ENCODE measurements at places on chromosomes 6 and 20. TPM values are rescaled to one million over a fixed set of nuclear protein-coding genes. Genes with fewer than 3 reads are reported as not detected.

DNA sequence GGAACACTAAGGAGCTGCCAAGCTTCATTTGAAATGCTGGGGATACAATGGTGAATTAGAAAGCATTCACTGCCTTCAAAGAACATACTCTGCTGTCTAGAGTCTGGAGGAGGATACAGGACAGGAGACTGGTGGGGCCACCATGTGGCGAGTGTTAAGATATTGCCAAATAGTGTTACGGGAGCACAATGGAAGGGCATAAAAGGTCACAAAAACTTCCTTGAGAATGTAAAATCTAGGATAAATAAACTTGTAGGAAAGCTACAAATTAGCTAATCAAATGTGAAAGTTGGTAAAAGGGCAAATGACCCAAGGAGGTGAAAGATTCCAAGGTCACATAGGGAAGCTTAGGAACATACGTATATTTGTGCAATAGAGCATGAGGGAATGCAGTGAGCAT lies 271.7 kb downstream of the RFPL4B start:
- no peak overlapping the region for H3K27ac ChIP-seq
- H3K36me3 ChIP-seq: no peaks in the 10 kb centered on the region

DNA sequence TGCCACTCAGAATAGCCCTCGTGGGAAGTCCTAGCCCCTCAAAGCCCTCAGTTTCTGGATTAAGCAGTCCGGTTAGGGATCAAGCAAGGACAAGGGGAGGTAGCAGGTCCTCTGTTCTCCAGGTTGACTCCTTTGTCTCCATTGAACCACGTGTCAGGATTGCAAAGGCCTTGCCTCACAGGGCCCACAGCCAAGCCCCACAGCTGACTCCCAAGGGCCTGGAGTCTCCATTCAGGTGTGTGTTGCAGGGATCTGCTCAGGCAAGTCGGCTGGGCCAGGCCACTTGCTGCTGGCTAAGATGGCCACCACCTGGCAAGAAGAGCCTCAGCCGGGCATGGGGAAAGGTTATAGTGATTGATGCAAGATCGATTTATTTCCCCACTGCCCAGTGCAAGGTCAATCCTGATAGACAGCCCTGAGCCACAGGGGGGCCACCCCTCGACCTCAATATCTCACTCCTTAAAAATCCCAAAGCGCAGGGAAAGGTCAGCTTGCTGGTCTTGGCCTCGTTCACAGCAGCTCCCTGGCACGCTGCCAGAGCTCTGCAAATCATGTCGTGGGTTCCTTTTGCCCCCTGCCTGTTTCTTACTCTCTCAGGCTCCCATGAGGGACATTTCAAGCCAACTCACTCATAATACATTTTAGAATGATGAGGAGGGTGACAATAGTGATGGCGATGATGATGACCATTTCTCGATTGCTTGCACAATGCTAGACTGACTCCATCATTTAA lies 75.9 kb downstream of the EDN3 start:
- no peaks in the 10 kb centered on the region for H3K4me1 ChIP-seq
- H3K27ac ChIP-seq: no peak overlapping the region
- DNase-seq: no peak
- H3K36me3 ChIP-seq: no peaks in the 10 kb centered on the region
- peaks cover 26% of the 10 kb centered on the region for H3K27me3 ChIP-seq

- no peaks in the 10 kb centered on the region for H3K27me3 ChIP-seq
- H3K4me1 ChIP-seq: no peaks in the 10 kb centered on the region
- H3K36me3 ChIP-seq: no peaks in the 10 kb centered on the region
- DNase-seq: no peak
- H3K4me3 ChIP-seq: no peak overlapping the region
- no peak overlapping the region for H3K27ac ChIP-seq
These were observed 216.7 kb upstream of the SLC35B3 start for GRCh38 chr6:8651998-8652397.

DNA sequence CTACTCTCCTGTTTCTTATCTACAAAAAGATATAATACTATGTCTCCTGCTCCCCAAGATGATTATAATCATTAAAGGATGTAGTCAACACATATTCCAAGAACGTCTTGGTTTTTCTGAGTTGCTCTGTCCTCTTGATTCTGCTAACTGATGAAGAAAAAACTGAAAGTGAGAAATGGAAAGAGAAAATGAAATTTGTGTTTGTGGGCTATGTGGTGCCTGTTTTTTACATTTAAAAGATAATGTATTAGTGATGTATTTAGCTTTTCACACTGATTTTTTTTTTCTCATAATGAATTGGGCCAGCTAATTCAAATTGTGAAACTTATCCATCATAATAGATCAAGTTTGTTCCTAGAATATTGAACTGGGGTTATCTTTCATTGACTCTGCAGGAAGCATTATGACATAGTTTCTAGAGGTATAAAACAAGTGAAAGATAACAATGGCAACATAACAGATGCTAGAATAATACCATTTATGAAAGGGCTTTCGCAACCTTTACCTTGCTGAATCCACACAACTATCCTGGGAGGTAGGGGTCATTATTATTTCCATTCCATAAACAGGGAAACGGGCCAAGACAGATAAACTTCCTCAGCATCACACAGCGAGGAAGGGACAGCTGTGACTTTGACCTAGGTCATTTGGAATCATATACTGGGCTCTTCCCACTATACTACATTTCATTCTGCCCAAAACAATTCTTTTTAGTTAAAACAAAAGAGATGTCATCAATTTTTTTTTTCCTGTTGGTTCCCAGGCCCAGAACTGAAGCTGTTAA lies 336.7 kb downstream of the GJA1 start:
- no peaks in the 10 kb centered on the region for H3K36me3 ChIP-seq
- H3K4me1 ChIP-seq: no peaks in the 10 kb centered on the region
- H3K4me3 ChIP-seq: no peak overlapping the region
- no peak for DNase-seq
- H3K27ac ChIP-seq: no peak overlapping the region

DNA sequence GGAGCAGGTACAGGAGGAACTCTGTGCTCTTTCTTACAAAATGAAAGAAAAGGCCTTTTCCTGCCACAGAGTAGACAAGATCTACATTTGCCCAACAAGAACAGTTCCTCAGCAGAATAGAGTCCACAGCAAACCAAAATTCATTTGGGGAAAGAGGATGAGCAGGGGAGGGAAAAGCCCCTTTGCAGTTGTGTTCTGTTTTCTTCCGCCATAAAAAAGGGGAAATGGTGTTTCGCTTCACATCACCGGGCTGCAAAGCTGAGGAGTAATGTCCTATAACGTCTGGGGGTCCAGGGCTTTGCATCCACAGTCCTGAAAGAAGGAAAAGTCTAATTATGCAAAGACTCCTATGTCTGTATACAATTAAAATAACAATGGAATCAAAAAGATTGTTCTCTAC lies at the start of gene GPR31:
Gene GPR31, minus strand, starts transcription at position 118 of the 400 bp plus-strand sequence. CDS start 149 bp downstream, outside the sequence.
- H3K4me1 ChIP-seq: no peaks in the 10 kb centered on the region
- H3K27ac ChIP-seq: no peak within 1 kb of the TSS
- H3K36me3 ChIP-seq: no peaks in the 10 kb centered on the region
- H3K4me3 ChIP-seq: no peak within 1 kb of the TSS
- DNase-seq: no peak

- H3K36me3 ChIP-seq: peaks cover 92% of the 10 kb centered on the region
- no peak overlapping the region for H3K27ac ChIP-seq
- H3K4me1 ChIP-seq: peaks cover under 1% of the 10 kb centered on the region
These were observed 76.5 kb downstream of the PTPN1 start for GRCh38 chr20:50586531-50587232.

DNA sequence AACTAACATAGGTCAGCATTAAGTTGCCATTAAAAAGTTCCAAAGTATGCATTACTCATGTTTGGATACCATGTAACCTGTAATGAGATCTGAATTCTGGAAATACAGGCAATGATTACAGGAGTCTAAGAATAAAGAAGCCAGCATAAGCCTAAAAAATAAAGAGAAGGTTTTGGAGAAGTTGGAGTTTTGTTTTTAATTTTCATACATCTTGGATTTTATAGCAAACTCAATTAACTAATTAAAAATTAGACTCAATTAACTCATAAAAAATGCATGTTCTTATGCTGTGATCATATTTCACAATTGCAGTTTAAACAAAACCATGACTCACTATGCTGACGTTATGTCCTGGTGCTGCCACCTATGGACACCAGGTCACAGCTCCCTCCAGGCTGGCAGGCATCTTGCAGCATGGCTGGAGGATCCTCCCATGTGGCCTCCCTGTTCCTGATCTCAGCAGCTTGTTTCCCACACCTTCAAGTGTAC lies 648.8 kb upstream of the AGPAT4 start:
- no peaks in the 10 kb centered on the region for H3K27me3 ChIP-seq
- H3K4me3 ChIP-seq: no peak overlapping the region
- H3K27ac ChIP-seq: no peak overlapping the region
- H3K4me1 ChIP-seq: no peaks in the 10 kb centered on the region
- DNase-seq: no peak

- DNase-seq: peak; percentile 55
- H3K4me1 ChIP-seq: no peaks in the 10 kb centered on the region
- no peaks in the 10 kb centered on the region for H3K27me3 ChIP-seq
- H3K36me3 ChIP-seq: no peaks in the 10 kb centered on the region
These were observed 656.0 kb upstream of the ID4 start for GRCh38 chr6:19181211-19181610.

DNA sequence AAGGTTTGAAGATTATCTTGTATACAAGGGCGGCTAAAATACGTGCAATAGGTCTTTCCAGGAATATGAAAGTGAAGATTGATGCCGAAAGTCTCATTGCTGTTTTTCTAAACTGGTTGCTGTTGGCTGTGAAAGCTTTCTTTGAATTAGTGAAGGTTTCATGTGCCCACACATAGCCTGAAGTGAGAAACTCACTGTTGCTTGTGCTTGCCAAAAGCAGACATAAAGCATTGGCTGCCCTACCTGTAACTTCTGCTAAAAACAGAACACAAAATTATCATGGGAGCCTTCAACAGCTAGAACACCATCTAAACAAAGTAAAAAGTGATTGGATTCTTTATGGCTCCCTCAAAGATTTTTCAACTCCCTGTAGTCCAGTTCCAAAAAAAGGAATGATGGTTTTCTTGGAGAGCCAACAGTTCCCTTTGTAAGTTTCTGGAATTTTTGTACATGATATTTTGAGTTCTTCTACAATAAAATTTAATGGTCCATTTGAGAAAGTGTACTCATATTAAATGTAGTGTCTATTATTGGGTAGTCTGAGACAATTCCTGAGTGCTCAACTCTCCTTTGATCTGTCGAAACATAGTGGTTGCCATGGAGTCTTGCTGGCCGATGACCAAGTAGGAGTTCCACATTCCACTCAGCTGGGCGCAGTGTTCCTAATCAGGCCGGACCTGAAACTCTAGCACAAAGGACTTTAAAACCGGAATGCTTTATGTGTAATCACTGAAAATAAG lies 68.5 kb downstream of the PLEKHG1 start:
- H3K27me3 ChIP-seq: no peaks in the 10 kb centered on the region
- peaks cover 11% of the 10 kb centered on the region for H3K4me1 ChIP-seq
- no peak overlapping the region for H3K4me3 ChIP-seq
- peak; percentile 93 for DNase-seq
- peak overlapping the region; percentile 78 for H3K27ac ChIP-seq

- no peak for DNase-seq
- H3K4me3 ChIP-seq: no peak overlapping the region
- no peaks in the 10 kb centered on the region for H3K36me3 ChIP-seq
- peaks cover 26% of the 10 kb centered on the region for H3K4me1 ChIP-seq
- H3K27ac ChIP-seq: no peak overlapping the region
- no peaks in the 10 kb centered on the region for H3K27me3 ChIP-seq
These were observed 38.0 kb downstream of the HIVEP2 start for GRCh38 chr6:142906945-142907470.

DNA sequence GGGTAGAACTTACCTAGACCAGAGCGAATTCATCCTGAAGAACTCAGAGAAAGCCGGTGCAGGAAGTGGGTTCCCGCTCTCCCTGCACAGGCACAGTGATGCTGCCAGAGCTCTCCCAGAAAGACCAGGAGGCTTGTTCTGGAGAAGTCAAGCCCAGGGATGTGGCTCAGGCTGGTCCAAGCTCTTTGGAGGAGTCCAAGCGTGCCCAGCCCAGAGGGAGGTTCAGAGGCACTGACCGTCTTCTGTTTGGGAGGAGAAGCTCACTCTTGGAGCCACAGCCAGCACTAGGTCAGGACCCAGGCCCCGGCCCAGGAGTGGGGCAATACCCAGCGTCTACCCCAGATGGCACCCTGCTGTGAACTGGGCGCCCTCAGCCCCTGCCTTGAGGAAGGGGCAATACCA lies 1.5 kb upstream of the PMEPA1 start:
- H3K4me3 ChIP-seq: no peak overlapping the region
- H3K27ac ChIP-seq: peak overlapping the region; percentile 87

- no peaks in the 10 kb centered on the region for H3K27me3 ChIP-seq
- peak; percentile 66 for DNase-seq
- no peaks in the 10 kb centered on the region for H3K4me1 ChIP-seq
- H3K36me3 ChIP-seq: peaks cover 100% of the 10 kb centered on the region
These were observed 8.9 kb upstream of the COL20A1 start for GRCh38 chr20:63284083-63284440.

- no peak overlapping the region for H3K27ac ChIP-seq
- H3K36me3 ChIP-seq: no peaks in the 10 kb centered on the region
- H3K4me3 ChIP-seq: no peak overlapping the region
- H3K4me1 ChIP-seq: no peaks in the 10 kb centered on the region
- no peaks in the 10 kb centered on the region for H3K27me3 ChIP-seq
These were observed 484.0 kb upstream of the CITED2 start for GRCh38 chr6:139858429-139858828.

GRCh38 chr20:12028771-12029170 lies 111.1 kb downstream of the BTBD3 start:
- no peak overlapping the region for H3K4me3 ChIP-seq
- no peaks in the 10 kb centered on the region for H3K4me1 ChIP-seq
- no peak for DNase-seq
- H3K27me3 ChIP-seq: no peaks in the 10 kb centered on the region
- no peak overlapping the region for H3K27ac ChIP-seq

- DNase-seq: no peak
- H3K4me3 ChIP-seq: no peak overlapping the region
- H3K27me3 ChIP-seq: no peaks in the 10 kb centered on the region
These were observed 103.1 kb upstream of the SPACA1 start for GRCh38 chr6:87944541-87944954.

- no peak for DNase-seq
- H3K36me3 ChIP-seq: no peaks in the 10 kb centered on the region
- no peak overlapping the region for H3K4me3 ChIP-seq
- H3K27ac ChIP-seq: no peak overlapping the region
These were observed 68.4 kb upstream of the RBM24 start for GRCh38 chr6:17212546-17213371.

GRCh38 chr6:79672631-79673111 lies 41.5 kb downstream of the SH3BGRL2 start:
- peak overlapping the region; percentile 64 for H3K27ac ChIP-seq
- no peaks in the 10 kb centered on the region for H3K27me3 ChIP-seq
- no peaks in the 10 kb centered on the region for H3K36me3 ChIP-seq
- H3K4me1 ChIP-seq: no peaks in the 10 kb centered on the region

- no peaks in the 10 kb centered on the region for H3K4me1 ChIP-seq
- no peak for DNase-seq
- no peak overlapping the region for H3K27ac ChIP-seq
- H3K4me3 ChIP-seq: no peak overlapping the region
These were observed 331.4 kb upstream of the QKI start for GRCh38 chr6:163083141-163083540.

HSP90AB1 gene
- 810 TPM for total RNA-seq

ABHD16B gene
- 0.18 TPM for total RNA-seq

HLA-DMB gene
- total RNA-seq: 59.0 TPM

CST2 gene
- total RNA-seq: 13.0 TPM

CFB gene
- 69.1 TPM for total RNA-seq

RFX6 gene
- total RNA-seq: not detected

CALHM4 gene
- not detected for total RNA-seq

THEMIS gene
- total RNA-seq: 0.38 TPM

LY6G6F gene
- 1.4 TPM for total RNA-seq

NOTCH4 gene
- 37.0 TPM for total RNA-seq

BMP2 gene
- total RNA-seq: 15.1 TPM
